ENCODE measurements at places on chromosomes 1 and 21.

GRCh38 chr1:7501084-7501491, 270.0 kb upstream of the VAMP3 start:
- no peak for DNase-seq

DNA sequence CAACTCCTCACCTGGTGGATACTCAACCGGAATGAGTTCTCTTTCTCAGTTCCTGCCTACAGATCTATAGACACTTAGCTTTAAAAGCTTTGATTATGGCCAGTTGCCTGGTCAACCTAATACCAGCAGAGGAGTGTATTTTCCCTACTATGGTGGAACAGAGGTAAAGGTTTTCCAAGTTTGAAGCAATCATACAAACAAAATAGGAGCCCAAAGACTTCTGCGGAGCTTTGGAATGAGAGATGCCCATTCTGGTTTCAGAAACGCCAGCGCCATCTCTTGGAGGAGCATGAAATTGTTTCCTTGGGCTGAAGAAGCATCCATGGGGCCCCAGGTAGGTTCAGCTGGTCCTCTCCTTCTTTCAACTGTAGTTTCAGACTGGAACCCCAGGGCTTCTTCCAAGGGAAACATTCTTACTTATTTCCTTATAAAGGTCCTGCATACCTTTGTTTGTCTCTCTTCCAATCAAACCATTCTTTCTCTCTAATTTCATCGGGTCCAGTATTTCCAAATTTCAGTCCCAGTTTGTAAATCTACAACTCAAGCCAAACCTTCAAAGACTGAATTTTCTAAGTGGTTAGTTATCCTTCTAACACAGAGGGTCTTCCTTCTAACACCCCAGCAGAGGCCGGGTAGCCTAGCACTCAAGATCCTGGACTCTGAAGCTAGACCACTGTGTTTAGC, 95.9 kb downstream of the KCNJ15 start:
- DNase-seq: peak; percentile 47

GRCh38 chr1:18668750-18669404, 38.2 kb downstream of the PAX7 start:
- DNase-seq: no peak

DNA sequence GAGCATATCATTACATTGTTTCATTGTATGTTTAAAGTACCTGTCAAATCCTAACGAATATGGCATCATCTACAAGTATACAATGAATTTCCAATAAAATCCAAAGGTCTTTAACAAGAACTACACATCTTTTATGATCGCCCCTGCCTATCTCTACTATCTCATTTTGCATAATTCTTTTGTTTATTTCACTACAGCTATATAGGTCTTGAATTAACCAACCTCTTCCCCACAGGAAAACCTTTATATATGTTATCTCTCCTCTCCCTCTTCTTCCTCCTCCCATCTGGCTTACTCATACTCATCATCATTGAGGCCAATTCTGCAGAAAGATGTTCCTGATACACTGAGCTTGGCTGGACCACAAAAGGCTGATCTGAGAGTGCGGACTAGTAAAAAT, 175.5 kb downstream of the DENND1B start:
- no peak for DNase-seq

DNA sequence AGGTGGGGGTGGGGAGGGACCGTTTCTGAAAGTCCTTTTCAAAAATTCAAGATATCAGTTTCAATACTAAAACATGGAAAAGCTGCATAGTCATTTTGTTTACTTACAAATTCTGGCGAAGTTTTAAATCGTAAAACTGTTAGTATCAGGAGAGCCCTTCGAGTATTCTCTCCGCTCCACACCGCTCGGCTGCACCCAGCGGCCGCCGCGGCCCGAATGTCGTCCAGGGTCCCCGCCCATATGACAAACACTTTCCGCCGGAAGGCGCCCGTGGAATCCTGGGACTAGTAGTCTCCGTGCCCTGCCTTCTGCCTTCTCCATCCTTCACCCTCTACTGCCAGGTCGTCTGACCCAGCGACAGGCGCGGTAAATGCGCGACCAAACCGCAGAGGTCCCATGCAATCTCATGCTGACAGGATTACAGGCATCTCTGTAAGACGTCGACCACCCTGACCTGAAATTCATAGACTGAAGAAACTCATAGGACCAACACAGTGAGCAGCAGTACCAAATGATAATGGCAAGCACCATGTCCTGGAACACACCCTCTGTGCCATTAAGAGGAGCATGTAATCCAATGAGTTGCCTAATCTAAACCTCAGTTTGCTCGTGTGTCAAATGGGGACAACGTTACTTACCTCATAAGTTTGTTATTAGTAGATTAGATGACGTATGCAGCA, at the start of gene TOR1AIP2:
Gene TOR1AIP2 (minus strand): TSS at position 218 of the 680 bp plus-strand sequence. CDS start 25,138 bp downstream, outside the sequence.
- peak; percentile 85 for DNase-seq

- no peak for DNase-seq
Observed at GRCh38 chr1:209040351-209040750, 543.2 kb upstream of the CAMK1G start.

DNA sequence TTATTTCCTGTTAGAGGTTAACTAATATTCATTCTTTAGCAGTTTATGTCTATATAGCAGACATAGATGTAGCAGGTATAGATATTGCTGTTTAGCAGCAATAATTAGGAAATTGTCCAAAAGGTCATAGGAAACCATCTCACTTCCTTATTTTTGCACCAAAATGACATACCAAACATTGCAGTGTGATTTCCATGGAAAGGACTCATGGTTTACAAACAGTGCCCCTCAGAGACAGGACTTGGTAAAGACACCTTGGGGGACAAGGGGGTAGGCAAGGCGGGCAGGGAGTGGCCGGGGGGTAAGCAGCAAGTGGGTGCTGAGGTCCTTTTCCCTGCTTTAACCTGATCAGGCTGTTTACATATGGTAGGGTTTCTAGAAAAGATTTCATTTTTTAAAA, 30.5 kb downstream of the BATF3 start:
- no peak for DNase-seq

DNA sequence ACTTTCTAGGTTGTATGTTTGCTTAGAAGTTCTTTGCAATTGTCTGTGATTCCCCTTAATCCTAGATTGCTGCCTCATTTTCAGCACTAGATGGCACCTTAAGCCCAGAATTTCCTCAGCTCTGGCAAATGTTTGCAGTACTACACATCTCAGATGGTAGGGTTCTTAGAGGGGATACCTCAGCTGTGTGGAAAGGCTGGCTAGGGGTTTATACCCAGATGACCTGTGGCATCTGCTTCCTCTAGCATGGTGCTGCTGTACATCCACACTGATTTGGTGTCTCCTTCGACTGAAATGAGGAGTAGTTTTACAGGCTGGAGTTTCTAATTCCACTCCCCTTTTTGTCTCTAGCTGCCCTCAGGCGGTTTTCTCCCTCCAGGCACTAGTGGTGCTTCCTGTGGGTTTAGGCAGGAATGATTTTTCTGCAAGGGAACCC, 23.5 kb downstream of the ASB17 start:
- DNase-seq: no peak

DNA sequence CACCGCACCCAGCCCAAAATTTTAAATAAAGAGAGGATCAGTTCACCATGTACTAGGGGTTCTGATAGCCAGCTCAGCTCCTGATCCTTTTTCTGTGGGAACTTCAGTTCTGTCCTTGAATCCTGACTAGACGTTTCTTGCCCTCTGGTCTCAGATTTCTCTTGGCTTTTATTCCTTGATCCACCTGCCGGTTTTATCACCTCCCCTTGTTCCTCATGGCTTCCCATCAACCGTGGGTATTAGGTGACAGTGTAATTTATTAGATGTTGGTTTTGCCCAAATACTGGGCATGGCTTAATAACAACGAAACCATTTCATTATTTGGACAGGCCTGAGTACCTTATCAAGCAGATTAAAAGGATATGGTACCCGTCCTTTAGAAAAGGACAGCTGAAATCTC, 22.5 kb downstream of the SLC45A1 start:
- DNase-seq: no peak

DNA sequence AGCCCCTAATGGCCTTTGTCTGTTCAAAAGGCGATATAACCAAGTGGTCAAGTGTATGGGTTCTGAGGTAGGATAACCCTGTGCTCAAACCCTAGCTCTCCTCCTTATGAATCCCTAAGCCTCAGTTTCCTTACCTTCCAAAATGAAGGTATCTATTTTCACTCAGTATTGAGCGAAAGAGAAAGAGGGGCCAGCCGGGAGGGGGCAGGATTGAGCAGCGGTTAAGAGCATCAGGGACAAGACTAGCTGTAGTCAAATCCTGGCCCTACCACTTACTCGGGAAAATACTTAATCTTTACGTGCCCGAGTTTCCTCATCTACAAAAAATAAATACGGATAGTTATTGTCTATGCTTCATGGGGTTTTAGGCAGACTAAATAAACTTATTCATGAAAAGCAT, 25.7 kb downstream of the LY9 start:
- no peak for DNase-seq

DNA sequence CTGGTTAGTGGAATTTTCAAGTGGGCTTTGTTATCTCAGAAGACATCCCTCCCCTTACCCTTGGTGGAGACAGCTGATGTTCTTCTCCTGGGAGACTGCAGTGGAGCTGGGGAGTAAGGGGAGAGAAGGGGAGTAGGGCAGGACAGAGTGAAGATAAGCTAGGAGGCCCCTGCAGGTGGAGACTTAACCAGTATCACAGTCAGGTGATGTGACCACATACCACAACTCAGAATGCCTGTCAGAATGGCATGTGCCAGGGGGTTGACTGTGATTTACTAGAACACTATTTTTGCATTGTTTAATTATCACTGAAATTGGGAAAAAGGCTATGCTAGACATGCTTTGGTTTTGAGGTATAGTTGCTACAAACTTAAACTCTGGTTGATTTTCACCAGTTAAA, 124.6 kb downstream of the NRDC start:
- DNase-seq: no peak

GRCh38 chr1:118773656-118774055, 214.5 kb downstream of the TBX15 start:
- DNase-seq: no peak

Data from stimulated activated CD4-positive, alpha-beta T cell treated with anti-CD3 and anti-CD28 coated beads, Interleukin-4, amount 100 ng/mL, for 48 hours (primary cell).